Activated CD8-positive, alpha-beta memory T cell treated with anti-CD3 and anti-CD28 coated beads for 48 hours (primary cell): ENCODE measurements at places on chromosomes 12 and 14.

DNA sequence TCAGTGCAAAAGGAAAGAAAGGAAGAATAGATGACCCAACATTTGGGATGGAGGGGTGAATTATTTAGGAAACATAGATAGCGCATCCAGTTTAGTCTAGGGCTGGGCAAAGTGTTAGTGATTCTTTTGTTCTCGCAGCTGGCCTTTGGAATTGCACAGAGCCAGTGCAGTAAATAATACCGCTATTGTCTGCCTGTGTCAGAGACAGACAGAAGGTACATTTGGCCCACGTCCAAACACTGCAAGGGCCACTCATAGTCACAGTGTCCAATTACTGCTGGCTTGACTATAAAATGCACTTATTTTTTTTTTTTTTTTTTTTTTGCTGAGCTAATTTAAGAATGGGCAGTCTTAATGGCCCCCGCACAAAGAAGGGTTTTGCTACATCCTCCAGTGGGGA is 638.6 kb downstream of the BCL11B start:
- DNase-seq = no peak

DNA sequence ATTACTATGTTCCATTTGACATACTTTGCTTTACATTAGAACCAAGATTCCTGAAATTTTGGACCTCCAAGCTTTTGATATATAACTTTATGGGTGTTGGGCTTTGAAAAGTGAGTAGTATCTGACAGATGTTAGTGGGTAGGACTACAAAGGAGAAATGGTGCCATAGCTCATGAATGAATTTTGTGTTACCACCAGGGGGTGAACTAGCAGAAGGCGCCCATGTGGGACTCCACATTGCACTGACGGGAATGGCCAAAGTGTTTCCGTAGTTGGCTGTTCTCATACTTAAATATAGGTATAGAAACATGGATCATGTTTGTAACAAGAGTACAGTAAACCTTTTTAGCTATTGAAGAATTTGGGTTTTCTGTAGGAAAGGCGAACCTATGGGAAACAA is 337.5 kb downstream of the FLRT2 start:
- DNase-seq = no peak

GRCh38 chr14:24261256-24261968 is 1.6 kb downstream of the TGM1 start:
- DNase-seq = no peak

DNA sequence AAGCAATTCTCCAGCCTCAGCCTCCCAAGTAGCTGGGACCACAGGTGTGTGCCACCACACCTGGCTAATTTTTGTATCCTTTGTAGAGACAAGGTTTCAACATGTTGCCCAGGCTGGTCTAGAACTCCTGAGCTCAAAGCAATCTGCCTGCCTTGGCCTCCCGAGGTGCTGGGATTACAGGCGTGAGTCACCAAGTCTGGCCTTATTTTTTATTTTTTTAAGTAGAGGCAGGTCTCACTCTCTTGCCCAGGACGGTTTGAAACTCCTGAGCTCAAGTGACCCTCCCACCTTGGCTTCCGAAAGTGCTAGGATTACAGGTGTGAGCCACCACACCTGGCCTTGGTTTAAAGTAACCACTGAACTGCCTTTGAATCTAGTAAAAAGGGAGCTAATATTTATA is 56.8 kb downstream of the SPPL3 start:
- DNase-seq = no peak

GRCh38 chr12:68743356-68743755 is 2.6 kb upstream of the SLC35E3 start:
- no peak for DNase-seq

GRCh38 chr14:52960627-52961026 is 9.8 kb upstream of the FERMT2 start:
- no peak for DNase-seq

DNA sequence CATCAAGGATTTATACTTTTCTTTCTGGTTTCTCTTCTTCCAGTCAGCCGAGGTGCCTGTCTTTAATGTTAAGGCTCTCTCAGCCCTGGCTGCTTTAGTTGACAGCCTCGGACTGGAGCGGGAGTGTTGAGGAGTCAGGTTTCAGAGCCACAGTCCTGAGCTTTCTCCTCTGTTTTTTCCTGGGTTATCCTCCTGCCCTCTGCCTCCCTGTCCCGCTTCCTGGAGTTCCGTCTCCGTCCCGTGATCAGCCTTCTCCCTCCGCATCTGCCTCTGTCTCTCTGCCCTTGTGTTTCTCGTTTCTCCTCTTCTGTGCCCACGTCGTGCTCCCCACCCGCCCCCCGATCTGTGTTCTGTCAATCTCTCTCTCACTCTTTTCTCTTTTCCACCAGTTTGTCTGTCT is 33.0 kb downstream of the IQSEC3 start:
- no peak for DNase-seq

DNA sequence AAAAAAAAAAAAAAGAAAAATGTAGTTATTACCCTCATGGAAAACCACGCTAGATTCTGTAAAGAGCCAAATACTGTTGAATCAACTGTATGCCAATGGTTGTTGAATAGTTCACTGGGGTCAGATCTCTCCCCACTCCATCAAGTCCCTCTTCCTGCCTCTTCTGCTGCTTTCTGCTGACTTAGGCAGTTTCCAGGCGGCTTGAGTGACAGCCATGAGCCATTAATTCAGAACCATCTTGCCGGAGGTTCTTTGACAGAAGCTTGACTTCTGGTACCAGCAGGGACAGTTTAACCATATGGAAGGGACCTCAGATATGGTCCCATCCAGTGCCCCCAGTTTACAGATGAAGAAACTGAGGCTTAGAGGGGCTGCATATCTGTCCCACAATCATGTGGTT is 34.5 kb downstream of the TSPAN11 start:
- no peak for DNase-seq

DNA sequence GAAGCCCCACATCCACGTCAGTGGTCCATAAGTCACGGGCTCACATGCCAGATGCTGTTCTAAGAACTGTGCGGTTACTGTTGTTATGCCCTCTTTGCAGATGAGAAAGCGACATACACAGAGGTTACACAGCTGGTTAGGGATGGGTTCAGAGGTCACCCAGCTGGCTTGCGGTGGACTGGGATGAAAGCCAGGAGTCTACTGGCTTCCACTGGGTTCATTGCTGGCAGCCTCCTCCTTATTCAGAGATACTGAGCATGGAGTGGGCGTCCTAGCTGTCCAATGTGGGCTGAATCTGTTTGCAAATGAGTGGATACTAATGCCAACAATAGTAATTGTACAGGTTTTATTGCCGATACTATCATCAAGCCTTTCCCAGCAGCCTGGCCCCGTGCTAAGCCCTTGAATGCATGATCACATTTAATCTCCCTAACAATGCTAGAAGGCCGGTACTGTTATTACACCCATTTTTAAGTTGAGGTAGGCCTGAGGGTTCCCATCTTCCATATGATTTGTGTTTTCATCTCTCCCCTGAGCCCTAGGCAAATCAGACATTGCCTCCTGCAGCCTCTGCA is 129.1 kb downstream of the PLXNC1 start:
- no peak for DNase-seq

DNA sequence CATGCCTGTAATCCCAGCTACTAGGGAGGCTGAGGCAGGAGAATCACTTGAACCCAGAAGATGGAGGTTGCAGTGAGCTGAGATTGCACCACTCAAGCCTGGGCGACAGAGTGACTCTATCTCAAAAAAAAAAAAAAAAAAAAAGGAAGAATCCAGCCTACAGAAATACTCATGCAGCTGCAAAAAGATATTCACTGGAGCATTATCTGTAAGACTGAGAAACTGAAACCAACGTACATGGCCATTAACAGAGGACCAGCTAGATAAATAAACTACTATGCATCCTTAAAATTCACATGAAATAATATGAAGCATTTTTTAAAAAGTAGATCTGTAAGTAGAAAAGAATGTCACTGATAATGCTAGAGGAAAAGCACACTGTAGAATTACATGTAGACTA is 3.5 kb downstream of the SLC7A7 start:
- no peak for DNase-seq

- DNase-seq = no peak
Measured at GRCh38 chr14:72600551-72601330, 293.2 kb downstream of the DPF3 start.

GRCh38 chr12:54455760-54456469 is 17.5 kb downstream of the GTSF1 start:
- no peak for DNase-seq

DNA sequence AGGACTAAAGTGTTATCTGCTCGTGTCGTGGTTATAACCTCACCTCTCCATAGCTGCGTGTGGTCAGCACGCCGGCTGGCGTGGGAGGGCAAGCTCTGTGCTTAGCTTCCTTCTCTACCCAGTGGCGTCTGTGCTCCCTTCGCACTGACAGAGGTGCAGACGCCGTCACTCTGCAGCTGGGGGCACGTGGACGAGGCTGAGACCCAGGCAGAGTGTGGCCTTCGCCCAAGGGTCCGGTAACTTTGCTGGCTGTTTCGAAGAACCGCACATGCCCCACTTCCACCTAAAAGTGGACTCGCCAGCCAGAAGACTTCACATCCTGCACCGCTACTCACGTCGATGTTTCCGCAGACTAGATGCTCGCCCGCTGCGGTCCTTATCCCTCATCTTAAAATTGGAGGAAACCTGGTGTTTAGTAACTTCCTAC is 35.9 kb upstream of the DYNC1H1 start:
- DNase-seq = no peak

DNA sequence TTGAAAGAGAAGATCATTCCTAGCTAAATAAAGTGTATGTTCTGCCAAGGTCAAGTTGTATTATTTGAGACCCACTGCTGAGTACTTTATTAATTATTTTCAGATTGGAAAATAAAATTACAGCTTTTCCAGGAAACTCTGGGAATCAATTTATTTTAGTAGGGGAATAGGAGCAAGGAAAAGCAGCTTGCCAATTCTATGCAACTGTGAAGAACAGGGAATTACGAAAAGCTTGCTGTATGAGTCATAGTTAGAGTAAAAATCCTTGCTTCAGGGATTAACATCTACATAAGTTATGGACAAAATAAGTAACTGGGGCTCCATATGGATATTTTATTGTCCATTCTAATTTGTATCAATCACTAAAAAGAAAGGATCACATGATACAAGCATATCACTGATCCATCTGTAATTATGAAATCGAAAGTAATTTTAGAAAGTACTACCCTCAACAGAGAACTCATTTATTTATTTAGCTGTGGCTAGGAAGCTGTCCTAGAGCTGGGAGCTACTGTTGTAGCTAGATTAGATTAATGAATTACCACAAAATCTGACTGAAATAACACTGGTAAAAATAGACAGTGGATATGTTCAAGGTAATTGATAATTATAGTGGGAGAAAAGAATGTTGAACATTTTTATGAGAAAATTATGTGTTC is 303.5 kb upstream of the NPAS3 start:
- DNase-seq = no peak

DNA sequence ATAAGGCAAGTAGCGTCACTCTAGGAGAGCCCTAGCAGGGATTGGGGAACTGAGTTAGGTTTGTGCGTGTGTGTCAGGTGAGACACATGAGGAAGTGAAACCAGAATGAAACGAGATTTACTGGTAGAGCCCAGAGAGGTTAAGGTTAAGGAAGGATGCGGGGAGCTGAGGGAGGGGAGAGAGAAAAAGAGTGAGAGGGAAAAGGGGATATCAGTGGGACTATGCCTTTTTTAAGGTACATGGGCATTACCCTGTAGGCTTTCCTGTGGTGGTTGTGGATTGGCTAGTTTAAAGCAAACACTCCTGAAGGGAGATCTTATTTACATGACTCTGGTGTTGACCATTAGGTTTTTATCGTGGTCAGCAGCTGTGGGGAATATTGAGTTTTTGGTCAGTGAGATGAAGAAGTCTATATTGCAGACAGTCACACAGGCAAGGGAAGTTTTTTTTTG is 13.9 kb downstream of the ZDHHC17 start:
- no peak for DNase-seq

DNA sequence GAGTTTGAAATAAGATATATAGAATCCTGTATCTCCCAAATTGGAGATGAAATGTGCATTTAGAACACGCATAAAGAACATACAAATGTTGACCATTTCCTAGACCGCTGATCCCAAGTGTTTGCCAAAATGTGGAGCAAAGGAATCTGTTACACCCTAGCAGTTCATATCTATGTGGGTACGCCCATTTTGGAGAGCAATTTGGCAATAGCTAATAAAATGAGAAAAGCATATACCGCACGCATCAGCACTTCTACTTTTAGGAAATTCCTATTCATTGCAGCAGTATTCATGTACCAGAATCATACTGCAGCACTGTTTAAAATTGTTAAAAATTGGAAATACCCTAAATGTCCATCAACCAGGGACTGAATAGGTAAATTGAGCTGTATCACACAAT is 937.8 kb downstream of the BCL11B start:
- DNase-seq = no peak

DNA sequence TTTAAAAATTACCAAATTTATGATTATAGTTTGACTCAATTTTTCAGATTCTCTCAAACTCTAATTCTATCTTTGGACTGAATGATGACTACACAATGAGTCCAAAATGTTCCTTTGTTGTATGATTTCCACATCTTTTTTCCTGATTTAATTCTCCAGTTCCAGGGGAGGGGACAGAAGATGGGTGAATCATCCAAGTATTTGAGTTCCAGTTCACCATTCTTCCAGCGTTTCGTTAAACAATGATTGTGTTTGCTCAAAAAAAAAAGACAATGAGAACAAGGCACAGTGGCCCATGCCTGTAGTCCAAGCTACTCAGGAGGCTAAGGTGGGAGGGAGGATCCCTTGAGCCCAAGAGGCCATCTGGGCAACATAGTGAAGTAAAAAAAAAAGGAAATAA is 23.8 kb downstream of the BAZ1A start:
- no peak for DNase-seq

GRCh38 chr12:108517288-108518100 is 2.4 kb downstream of the FICD start:
- no peak for DNase-seq

DNA sequence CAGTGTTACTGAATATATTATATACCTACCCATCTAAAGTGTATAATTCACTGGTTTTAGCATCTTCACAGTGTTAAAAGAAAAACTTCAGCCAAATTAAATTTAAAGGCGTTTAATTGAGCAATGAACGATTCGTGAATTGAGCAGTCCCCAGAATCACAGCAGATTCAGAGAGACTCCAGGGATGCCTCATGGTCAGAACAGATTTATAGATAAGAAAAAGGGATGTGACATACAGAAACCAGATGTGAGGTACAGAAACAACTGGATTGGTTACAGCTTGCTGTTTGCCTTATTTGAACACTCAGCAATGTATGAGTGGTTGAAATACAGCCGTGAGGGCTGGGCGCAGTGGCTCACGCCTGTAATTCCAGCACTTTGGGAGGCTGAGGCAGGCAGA is 84.6 kb downstream of the WNK1 start:
- no peak for DNase-seq

DNA sequence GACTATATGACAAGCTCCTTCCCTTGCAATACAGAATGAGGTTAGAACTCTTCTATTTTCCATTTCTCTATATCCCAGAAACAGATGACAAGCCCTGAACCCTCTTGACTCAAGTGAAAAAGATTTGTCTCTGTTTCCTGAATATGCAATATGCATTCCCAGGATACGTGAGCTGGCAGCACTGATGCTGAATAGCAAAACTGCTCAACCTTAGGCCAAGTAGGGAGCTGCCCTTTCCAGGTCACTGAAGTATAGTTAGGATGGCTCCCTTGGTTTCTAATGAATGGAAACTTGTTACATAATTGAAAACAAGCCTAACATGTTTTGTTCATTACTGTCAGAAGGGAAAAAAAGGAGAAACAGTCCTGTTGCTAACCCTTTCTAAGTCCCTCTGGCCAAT is 47.9 kb upstream of the PLEKHG7 start:
- no peak for DNase-seq
